ENCODE measurements at places on chromosomes 16 and 17.

GRCh38 chr16:11571549-11571948, 15.2 kb downstream of the LITAF start:
- no peak for DNase-seq

- DNase-seq = no peak
Measured at GRCh38 chr16:25298165-25298872, 40.7 kb upstream of the ZKSCAN2 start.

- DNase-seq = no peak
Measured at GRCh38 chr17:6453279-6454024, 9.2 kb downstream of the PIMREG start.

DNA sequence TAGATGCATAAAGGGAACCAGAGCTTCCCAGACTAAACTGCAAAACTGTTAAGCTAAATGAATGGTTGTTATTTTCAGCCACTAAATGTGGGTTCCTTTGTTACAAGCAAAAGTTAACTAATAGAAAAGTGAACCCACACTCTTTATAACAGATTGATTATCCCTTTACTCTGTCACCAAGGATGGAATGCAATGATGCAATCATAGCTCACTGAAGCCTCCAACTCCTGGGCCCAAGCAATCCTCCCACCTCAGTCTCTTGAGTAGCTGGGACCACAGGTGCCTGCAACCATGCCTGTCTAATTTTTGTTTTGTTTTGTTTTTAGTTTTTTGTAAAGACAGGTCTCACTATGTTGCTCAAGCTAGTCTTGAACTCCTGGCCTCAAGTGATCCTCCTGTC, 6.5 kb downstream of the KRT9 start:
- no peak for DNase-seq

GRCh38 chr17:3929181-3929580, 12.9 kb upstream of the P2RX1 start:
- DNase-seq = no peak

DNA sequence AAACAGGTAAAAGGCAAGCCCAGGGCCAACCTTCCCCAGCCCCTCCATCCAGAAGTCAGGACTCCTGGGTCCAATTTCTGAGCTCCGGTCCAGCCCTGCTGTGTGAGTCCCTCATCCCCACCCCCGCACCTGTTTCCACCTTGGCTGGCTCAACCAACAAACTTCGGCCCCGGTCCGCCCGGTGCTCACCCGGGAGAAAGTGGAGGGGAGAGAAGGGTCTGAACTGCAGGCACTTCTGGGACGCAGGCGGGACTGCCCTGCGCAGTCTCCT, 541 bp downstream of the RHBDF2 start:
- no peak for DNase-seq

GRCh38 chr16:31365131-31365865, 10.3 kb downstream of the ITGAX start:
- no peak for DNase-seq

DNA sequence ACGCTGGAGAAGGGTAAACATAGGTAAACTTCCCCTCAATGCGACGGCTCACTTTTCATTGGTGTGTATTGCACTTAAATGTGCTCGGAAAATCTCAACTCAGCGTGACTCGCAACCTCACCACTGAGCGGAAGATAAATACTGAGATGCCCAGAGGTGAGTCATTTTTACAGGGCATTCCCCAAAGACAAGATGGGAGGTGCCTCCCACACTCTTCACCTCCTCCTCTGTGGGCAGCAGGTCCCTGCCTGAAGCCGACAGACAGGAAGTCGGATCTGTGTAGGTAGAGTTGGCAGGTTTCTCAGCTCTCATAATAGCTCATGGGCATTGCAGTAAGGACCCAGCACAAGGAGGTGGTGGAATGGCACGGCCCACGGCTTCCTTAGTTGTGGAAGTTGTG, 274.6 kb upstream of the HSBP1 start:
- no peak for DNase-seq

- DNase-seq = no peak
Measured at GRCh38 chr16:81693041-81693743, 85.9 kb upstream of the PLCG2 start.

DNA sequence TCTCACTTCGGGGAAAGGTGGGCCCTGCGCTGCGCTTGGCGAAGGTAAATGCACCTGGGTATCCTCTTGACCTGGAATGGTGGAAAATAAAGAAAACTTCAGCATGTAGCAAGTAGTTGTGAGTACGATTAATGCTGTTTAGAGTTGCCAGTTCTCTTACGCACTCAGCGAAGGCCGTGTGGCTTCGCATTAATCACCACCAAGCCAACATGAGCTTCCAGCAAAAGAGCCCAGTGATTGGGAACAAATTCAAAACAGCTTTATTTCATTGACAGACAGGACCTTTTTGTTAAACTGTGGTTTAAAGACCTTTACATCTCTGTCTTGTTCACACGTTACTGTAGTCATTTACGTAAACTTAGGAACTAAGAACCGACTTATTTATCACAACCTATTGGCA, 531.4 kb downstream of the MAF start:
- DNase-seq = no peak

DNA sequence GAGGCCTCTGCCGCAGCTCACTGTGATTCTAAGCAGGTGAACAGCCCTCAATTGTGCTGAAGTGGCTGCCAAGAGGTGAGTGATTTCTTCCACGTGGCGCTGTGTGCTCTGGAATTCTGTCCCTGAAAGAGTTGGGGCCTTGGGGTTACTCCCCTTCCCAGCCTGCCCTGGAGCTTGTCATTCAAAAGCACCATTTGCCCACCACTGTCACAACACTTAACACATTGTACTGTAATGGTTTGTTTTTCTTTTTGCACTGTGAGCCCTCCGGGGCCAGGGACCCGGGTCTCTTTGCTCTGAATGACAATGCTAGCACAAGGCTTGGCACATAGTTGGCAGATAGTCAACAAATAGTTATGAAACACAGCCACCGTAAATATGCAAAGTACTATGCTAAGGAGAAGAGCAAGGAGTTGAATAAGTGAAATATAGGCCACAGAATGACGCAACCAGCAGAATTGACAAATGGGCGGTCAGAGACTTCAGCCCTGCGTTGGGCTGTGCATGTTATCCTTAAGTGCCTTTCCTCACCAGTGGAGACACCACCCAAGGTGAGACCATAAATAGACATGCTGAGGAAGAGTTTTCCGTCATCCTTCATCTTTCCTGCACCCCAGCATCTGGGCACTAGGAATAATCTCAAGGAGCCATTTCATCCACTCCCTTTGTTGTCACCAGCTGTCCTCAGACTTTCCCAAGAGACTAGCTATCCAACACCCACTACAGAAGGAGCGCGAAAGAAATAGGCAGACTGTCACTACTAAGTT, 112.0 kb upstream of the DNAH9 start:
- DNase-seq = peak; percentile 39

GRCh38 chr16:52440248-52440647, 106.7 kb downstream of the TOX3 start:
- DNase-seq = no peak

GRCh38 chr17:17723354-17724261, 42.4 kb downstream of the RAI1 start:
- no peak for DNase-seq

- DNase-seq = no peak
Measured at GRCh38 chr16:83744441-83744981, 63.3 kb upstream of the HSBP1 start.

- no peak for DNase-seq
Measured at GRCh38 chr17:72614871-72615626, 477.4 kb downstream of the SLC39A11 start.

DNA sequence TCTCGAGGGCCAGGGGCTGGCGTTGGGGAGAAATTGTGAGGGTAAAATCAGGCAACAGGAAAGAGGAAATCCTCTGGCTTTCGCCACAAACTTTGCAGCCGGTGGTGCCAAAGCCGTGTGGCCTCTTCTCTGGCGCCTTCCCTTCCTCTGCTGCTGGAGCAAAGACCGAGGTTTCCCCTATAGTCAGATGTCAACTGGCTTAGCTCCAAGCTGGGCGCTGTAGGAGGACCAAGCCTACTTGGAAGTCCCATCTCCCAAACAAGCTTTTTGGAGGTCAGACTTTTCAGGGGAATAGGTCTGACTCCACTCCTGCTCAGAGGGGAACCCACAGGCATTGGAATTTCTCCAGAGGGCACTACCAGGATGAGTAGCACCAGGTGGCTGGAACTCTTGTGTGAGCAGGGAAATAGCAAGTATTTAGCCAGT, 5.0 kb downstream of the IGFBP4 start:
- DNase-seq = no peak

- no peak for DNase-seq
Measured at GRCh38 chr17:62781356-62781755, 26.8 kb downstream of the MARCHF10 start.

DNA sequence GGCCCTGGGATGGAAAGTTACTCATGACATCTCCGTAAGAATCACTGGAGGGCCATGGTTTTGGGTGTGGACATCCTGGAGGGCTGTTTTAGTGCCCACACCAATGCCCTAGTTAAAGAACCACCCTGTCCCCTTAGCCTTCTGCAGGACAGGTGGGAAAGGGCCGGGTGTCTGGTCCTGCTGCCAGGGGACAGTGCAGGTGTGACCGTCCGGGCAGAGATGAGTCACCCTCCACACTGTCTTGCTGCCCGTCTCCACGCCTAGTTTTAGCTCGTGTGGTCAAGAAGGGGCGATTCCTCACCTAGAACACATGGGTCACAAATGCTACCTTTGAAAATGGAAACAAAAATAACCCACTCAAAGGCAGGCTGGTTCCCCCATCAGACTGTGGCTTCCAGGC, 17.0 kb downstream of the CEP295NL start:
- DNase-seq = no peak

DNA sequence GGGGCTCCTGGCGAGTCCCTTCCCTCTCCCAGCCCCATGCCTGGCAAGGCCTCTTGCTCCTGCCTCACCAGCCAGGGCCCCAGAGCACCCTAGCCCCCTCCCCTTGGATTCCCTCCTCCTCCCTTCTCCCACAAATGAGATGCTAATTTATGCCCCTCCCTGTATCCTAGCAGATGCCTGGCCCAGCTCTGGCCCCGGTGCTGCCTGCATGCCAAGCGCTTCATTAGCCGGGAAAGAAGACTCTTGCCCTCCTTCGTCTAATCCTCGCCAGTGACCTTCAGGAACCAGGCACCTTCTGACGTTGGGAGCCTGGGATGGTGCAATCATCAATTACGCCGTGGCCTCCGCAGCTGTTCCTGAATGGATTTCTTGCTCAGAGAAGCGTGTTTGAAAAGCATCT, 127.8 kb downstream of the SDK2 start:
- no peak for DNase-seq

DNA sequence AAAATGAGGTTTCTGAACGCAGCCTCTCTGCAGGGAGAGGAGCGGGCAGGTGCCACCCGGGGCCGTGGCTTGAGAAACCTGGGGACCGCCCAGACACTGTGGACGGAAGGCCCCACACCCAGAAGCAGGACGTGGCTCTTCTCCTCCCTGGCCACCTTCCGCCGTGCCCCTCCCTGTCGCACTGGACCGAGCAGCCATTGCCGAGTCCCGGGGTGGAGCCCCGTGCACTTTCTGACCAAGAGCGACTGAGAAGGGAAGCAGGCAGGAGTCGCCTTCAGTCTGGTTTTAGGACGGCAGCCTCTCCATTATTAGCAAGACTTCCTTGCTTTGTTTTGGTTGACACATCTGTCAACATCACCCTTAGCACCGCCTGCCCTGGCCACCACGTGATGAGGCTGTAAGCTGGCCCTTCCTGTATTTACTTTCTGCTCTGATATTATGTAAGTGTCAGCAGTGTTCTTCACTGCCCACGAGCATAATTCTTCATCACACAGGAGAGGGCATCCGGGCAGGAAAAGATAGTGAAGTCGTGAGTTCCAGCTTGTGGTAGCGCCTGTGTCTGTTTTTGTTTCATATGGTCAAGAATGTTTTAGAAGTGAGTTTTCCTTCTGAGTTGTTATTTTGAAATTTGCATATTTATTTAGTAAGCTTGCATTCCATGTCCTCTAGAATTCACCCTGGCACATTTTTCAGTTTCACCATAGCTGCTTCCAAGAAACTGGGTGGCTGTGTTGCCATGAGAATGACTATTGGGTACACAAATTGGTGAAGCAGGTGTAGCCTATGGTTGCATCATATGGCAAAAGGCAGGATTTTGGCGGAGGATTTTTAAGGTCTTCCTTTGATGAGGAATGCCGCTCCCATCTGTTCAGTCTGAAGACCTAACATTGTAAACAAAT, 1.0 kb downstream of the HERPUD1 start:
- DNase-seq = peak; percentile 10

DNA sequence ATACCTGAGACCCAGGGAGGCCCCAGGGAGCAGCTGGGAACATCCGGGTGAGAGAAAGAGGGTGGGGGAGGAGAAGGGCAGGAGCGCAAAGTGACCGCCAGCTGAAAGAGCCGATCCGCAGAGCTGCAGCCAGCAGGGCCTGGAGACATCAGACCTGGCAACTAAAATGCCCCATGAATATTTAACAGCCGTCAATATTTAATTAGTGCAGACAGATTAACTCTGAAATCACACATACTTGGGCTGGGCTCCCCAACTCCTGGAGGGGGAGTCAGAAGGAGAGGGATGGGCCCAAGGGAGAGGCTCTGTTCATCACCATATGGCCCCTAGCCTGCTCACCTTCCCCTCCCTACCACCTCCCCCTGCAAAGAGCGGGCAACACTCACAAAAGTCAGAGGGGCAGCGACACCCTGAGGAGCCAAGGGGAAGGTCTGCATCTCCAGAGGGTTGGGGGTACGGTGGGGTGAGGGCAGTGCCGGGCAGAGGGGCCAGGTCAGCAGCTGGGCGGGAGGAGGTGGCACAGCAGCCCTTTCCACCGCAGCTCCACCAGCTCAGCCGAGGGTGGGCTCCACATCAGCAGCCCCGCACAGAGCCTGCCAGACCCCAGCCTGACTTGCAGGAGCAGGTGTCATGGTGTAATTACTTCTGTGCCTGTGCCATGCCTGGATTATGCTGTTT, 61.9 kb upstream of the CCL1 start:
- no peak for DNase-seq

DNA sequence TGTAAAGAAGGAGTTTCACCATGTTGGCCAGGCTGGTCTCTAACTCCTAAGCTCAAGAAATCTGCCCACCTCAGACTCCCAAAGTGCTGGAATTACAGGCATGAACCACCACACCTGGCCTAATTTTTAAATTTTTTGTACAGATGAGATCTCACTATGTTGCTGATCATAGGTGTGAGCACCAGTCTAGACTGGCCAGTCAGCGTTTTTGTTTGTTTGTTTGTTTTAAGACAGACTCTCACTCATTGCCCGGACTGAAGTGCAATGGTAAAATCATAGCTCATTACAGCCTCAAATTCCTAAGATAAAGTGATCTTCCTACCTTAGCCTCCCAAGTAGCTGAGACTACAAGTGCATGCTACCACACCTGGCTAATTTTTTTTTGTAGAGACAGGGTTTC, 38.0 kb upstream of the TAOK1 start:
- no peak for DNase-seq

- DNase-seq = peak; percentile 49
Measured at GRCh38 chr16:50741225-50741780, 583 bp upstream of the CYLD start.

- peak; percentile 85 for DNase-seq
Measured at GRCh38 chr17:8153957-8154607, 1.9 kb upstream of the PER1 start.

DNA sequence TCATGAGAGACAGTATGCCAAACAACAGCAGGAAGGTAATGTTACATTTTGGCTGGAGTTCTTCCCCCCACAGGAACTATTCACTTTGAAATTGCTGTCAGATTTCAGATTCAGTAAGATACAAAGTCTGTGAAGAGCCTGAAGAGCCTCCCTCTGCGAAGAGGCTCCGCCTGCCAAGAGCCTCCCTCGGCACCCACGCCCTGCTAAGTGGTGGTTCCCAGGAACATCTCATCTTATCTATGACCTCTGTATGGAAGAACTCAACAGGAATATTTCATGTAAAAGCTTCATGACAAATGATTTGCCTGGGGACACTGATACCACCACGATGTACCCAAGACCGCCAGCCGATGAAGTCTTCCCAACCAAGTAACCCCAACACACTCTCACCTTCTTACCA, 3.2 kb downstream of the ZC3H7A start:
- no peak for DNase-seq
